ENCODE measurements at places on chromosomes 4 and X.

- no peak for DNase-seq
Observed at GRCh38 chrX:115183980-115184379, 5.2 kb upstream of the RBMXL3 start.

GRCh38 chrX:31007321-31007720 lies 64.5 kb downstream of the FTHL17 start:
- DNase-seq = no peak

DNA sequence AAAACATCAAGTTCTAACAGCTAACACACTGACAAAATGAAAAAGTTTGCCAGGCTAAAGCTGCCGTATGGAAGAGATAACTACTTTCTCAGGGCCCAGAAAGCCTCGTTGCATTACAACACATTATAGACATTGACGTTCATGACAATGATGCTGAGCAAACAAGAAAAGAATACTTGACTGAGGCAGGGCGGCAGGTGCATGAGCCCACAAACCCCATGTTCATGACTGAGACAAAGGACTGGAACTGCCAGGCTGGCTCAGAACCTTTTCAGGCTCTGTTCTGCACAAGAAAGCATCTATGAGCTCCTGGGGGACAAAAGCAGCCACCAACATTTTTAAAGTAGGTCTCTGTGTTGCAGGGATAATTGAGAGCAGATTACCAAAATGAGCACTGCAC lies 13.6 kb downstream of the TLR6 start:
- DNase-seq = no peak

- DNase-seq = peak; percentile 17
Observed at GRCh38 chr4:67700116-67700737, 728 bp downstream of the UBA6 start.

DNA sequence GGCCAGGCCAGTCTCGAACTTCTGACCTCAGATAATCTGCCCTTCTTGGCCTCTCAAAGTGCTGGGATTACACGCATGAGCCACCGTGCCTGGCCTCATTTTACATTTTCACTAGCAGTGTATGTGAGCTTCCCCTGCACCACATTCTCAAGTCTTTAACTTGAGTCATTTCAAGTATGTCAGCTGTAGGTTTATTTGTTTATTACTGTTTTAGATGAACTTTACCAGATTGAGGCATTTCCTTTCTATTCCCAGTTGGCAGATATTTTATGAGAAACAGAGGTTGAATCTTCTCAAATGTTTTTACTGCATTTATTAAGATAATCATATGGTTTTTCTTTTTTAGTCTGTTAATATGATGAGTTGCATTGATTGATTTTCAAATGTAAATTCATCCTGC lies 114.6 kb upstream of the SH3RF1 start:
- no peak for DNase-seq

DNA sequence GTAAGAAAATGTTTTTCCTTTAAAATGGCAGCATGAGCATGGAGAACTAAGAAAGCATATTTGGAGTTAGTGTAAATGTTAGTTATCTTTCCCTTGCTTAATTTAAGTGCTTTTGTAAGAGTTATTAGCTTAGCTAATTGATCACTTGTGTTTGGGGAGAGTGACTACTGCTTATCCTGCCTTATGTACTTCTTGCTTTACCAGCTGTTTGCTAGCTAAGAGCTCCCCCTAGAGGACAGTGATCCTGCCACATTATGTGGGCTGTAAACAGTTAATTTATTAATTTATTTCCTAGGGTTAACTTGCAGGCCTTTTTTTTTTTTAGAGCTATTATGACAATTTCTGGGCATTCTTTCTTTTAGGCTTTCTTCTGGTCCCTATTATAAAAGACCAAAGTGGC lies 435.8 kb downstream of the MAGEB5 start:
- no peak for DNase-seq

- no peak for DNase-seq
Observed at GRCh38 chrX:17036171-17036961, 89.9 kb downstream of the REPS2 start.

GRCh38 chrX:107747596-107748161 lies 27.9 kb downstream of the TSC22D3 start:
- DNase-seq = peak; percentile 42

DNA sequence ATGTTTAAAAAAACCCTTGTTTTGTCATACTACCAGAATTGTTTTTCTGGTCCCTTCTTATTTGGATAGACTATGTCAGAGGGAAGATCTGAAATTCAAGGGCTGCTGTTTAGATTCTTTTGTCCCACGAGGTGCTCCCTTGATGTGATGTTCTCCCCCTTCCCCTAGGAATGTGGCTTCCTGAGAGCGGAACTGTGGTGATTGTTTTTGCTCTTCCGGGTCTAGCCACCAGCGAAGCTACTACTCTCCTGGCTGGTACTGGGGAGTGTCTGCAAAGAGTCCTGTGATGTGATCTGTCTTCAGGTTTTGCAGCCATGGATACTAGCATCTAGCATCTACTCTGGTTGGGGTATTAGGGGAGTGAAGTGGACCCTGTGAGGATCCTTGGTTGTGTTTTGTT lies 271.1 kb downstream of the DCAF12L2 start:
- DNase-seq = no peak

DNA sequence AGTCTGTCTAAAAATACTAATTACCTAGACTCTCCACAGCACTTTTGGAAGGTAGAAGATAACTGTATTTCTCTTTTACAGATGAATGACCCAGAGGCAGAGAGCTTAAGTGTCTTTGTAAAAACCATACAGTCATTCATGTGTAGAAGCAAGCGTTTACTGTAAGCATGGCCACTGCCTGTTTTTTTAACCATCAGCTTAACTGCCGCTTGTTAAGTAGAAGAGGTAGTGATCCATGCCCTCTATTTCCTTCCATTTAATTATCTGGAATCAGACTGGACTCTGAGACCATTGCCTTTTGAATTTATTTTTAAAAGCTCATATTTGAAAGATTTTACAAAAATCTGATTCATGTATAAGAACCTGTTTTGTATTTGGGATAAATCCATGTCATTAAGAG lies 111.2 kb upstream of the TECRL start:
- DNase-seq = no peak

- DNase-seq = peak; percentile 98
Observed at GRCh38 chrX:53683556-53684414, 2.7 kb downstream of the HUWE1 start.
